ENCODE measurements at places on chromosomes 7 and 10.

- DNase-seq = no peak
These were observed 22.4 kb upstream of the NEBL start for GRCh38 chr10:20919481-20919880.

- DNase-seq = no peak
These were observed 64.9 kb upstream of the TAS2R16 start for GRCh38 chr7:123060446-123060845.

- DNase-seq = no peak
These were observed 14.3 kb upstream of the ELN start for GRCh38 chr7:74013539-74014272.

DNA sequence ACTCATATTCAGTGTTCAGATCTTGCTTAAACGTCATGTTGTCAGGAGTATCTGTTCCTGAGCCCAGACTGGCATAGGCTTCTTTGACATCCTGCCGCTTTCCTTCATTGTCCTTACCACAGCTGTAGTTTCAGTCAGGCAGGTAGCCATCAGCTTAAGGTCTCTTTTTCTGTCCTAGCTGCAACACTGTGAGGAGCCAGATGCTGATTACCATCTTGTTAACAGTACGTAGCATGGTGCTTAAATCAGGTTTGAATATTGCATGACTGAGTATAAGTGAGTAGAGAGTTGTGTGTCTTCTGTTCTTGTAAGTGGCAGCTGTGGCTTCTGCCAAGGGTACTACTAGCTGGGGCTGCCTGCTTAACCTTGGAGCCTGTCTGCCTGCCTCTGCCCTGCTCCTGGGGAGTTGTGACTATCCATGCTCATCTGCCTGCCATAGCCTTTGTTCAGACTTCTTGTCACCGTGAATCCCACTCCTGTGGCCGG is 92.6 kb downstream of the MAPK8 start:
- DNase-seq = no peak

- DNase-seq = no peak
These were observed 501.6 kb downstream of the TCERG1L start for GRCh38 chr10:130809761-130810515.

GRCh38 chr10:111370101-111370500 is 293.3 kb downstream of the ADRA2A start:
- DNase-seq = no peak

- no peak for DNase-seq
These were observed 108.2 kb downstream of the C1GALT1 start for GRCh38 chr7:7290429-7291122.

DNA sequence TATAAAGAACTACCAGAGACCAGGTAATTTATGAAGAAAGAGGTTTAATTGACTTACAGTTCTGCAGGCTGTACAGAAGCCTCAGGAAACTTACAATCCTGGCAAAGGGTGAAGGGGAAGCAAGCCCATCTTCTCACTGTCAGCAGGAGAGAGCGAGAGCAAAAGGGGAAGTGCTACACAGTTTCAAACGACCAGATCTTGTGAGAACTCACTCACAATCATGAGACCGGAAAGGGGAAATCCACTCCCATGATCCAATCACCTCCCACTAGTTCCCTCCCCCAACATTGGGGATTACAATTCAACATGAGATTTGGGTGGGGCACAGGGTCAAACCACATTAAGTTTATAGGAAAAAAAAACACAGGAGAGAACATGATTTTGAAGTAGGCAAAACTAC is 222.1 kb upstream of the SHH start:
- DNase-seq = no peak

GRCh38 chr10:5670662-5671375 is 4.4 kb upstream of the ASB13 start:
- DNase-seq = no peak

DNA sequence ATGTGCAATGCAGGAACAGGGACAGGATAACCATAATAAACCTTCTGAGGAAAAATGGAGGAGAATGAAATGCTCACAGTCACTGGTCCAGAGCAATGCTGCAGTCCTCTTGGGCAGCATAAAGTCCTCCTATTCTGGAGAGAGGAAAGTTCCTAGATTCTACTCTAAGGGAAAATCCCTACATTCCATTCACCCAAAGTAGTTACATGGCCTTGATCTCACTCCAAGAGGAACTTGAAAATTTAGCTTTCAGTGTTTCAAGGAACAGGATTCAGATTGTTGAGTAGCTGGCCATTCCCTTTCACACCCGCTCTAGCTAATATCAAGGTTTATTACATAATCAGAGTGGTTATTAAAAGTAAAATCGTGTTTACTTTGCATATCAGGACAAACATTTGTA is 168.3 kb downstream of the CHRM2 start:
- DNase-seq = no peak

DNA sequence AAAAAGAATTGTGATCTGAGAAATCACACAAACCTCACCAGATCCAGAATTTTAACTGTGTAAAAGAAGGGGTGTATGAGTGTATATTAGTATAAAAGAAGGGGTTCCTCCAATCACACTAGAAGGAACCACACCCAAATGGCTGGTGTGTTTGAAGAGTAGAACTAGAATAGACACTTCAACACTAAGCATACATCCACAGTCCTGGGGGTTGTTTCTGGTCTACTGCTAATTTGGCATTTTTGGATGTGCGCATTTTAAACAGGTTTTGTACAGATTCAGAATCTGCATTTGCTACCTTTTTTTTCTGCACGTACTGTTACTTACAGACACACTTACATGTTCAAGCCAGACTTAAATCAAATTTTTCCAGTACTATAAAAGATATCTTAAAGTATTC is 64.6 kb downstream of the PDE1C start:
- no peak for DNase-seq

DNA sequence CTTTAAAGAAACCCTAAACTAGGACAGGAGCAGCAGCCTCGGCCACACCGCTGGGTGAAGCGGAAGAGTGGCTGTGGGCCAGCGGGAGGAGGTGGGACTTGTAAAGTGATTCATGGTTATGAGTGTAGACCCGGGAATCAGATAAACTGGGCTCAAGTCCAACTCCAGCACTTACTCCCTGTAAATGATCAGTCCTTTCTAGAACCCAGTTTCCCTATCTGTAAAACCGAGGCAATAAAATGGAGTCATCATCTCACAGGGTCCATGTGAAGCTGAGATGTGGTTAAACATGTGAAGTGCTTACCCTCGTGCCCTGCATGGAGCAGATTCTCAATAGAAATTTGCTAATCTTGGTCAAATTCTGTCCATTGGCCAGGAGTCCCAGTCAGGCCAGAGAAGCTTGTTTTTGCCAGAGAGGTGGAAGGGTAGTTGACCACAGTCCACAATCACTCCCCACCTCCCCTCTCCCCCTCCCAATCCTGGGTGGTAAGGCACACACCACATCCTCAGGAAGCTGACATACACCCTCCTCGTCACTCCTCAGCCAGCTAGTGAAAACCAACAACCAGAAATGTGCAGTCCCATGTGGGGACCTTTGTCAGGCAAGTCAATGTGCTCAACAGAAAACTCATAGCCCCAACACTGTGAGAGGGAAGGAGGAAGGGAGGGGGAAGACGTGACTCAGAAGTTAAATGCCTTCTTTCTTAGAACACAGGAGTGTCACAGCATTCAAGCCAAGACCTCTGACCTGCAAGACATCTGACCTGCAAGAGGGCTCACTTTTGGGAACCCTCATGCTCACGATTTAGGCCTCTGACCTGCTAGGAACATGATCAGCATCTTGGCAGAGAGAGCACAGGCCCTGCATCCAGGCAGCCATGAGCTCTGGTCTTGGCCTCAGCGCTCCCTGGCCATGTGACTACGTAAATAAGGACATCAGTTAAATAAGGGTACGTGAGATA is 145.1 kb downstream of the PLXNA4 start:
- DNase-seq = peak; percentile 67

GRCh38 chr7:7554649-7555575 is 11.8 kb upstream of the MIOS start:
- DNase-seq = no peak

- DNase-seq = no peak
These were observed 2.4 kb downstream of the TAC1 start for GRCh38 chr7:97734255-97734654.

GRCh38 chr10:90598513-90598912 is 259.3 kb downstream of the HTR7 start:
- no peak for DNase-seq

GRCh38 chr7:14714161-14714728 is 188.3 kb downstream of the DGKB start:
- peak; percentile 42 for DNase-seq

DNA sequence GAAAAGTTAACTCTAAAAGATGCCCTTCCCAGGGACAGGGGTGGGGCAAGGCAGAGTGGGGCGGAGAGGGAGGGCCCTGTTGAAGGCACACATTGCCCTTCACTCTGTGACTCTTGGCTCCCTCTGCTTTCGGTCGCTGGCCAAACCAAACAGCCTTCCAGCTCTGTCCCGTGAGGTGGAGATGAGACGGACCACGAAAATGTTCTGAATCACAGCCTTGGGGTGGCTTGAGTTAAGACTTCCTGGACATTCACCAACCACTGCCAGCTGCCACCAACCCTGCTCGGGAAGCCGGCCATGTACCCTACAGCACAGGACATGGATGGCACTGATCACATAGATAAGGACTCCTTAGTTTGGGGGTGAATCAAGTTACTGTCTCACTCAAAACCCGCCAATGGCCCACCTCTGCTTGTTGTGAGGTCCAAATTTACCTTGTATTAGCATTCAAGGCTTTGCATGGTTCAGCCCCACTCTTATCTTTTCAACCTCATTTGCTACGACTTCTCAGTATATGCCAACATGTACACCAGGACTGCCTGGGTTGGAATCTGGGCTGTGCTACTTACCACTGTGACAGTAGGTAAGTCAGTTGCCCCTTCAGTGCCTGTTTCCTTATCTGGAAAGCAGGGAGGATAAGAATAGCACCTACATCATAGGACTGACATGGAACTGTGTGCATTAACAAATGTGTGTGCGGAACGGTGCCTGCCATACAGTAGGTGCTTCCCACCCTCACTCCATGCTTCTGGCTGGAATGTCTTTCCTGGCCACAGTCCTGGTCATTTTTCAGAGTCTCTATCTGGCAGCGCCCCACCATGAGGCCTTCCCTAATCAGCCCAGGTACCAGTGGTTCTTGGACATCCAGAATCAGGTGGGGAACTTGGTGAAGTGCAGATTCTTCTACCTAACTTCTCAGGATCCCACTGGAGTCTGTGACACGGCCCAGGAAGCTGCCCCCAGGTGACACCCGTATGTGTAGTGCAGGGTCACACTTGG is 28.0 kb downstream of the ITPRIP start:
- no peak for DNase-seq

All from activated T-cell treated with anti-CD3 and anti-CD28 coated beads, Interleukin-2, amount 50 U/mL, for 72 hours (primary cell).